Activated CD8-positive, alpha-beta memory T cell treated with anti-CD3 and anti-CD28 coated beads, Interleukin-2, amount 50 U/mL, for 48 hours (primary cell): ENCODE measurements at places on chromosomes 6 and 20.

DNA sequence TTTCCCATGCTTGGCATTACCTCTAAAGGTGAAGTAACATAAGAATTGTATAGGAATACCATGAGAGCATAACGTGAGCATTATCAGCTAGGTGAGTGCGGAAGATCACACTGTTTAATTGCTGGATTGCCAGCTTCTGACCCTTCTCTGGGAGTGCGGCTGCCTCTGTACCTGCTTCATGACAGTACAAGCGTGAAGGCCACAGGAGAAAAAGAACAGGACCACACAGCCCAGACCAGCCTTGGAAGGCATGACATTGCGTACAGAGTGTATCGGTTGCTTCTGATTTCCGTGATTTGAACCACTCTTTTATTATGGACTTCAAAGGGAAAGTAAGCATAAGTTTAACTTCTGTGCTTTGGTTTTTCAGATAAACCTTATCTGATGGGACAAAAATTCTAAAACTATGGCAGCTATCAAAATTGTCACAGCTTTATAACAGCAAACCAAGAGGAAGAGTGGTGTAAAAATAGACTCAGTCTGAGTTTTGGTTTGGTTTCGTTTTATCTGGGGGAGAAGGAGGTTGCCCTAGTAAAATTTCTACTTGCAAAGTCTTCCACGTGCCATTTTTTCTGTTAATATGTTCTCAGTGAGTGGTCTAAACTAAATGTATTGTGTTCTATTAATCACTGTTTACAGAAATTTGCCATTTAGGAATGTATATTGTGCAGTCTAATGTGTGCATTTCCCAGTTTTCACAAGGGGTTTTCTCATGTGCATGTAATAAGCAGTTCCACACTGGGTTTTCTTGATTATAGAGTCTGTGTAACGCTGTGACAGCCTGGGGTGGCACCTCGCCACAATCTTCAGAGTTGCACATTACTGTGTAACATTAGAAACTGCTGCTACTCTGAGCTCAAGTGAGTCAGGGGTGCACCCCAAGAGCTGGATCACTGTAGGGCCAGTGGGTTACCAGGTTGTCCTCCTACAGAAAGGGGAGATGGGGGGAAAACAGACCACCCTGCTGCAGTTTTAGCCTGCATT is 97.3 kb downstream of the RPP40 start:
- DNase-seq, result no peak

- DNase-seq, result no peak
These were observed 3.0 kb downstream of the BAK1 start for GRCh38 chr6:33577106-33577535.

DNA sequence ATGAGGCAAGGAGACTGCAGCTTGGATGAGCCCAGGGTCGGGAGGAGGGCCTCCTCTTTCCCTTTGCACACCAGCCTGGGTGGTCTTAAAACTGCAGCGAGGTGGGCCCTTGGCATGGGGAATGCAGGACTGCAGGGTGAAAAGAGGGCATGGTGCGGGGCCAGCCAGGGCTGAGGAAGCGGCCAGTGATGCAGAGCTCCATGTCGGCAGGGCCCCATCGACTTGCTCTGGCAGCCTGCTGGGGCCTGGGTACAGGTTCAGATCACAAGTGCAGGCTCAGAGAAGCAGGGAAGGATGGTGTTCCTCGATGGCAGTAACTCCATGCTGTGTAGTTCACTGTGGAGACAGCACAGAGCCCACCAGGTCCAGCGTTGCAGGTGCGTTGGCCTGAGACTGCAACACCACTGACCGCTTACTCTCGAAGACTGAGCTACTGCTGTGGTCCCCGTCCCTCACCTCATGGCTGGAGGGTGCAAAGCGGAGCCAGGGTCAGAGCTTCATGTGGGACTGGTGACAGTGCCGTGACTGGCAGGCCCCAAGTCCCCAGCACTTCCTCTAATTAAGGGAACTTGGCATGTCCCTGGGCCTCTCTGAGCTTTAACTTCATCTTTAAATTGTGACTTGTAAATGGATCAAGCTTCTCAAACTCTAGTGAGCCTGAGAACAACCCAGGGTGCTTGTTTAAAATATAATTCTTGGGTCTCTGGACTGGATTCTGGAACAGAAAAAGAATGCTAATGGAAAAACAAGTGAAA is 223.2 kb downstream of the SYNDIG1 start:
- peak; percentile 30 for DNase-seq

DNA sequence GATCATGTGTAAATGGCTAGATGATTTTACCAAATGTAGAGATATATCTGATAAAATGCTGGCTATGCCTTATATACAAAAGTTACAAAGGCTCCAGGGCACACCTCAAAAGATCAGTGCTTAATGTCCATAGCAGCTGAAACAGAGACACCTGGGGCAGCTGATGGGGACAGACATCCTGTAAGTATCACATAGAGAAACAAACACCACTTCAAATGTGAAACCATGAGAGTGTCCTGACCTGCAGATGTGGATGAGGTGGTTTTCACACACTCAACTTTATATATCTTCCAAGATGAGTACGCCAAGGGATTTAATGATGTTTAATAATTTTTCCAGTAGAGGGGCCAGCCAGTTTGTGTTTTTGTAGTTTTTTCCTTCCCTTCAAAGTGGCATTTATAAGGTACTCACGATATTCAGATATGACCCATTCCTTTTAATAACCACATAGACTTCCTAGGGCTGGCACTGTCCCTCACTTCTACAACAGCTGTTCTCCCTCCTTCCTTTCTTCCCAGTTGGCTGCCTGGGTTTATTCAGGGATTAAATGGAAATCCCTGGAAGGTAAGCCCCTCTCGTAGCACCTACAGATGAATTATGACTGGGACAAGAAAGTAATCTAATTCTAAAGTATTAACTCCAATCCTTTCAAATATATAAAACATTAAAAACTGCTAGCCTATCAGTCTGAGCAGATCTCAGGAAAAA is 50.3 kb upstream of the MCM9 start:
- DNase-seq, result no peak

- DNase-seq, result no peak
These were observed 55.7 kb downstream of the PHACTR2 start for GRCh38 chr6:143733510-143733909.

- DNase-seq, result no peak
These were observed 76.9 kb upstream of the RIPOR2 start for GRCh38 chr6:25012657-25013056.

GRCh38 chr6:40930555-40930954 is 108.5 kb downstream of the UNC5CL start:
- no peak for DNase-seq

DNA sequence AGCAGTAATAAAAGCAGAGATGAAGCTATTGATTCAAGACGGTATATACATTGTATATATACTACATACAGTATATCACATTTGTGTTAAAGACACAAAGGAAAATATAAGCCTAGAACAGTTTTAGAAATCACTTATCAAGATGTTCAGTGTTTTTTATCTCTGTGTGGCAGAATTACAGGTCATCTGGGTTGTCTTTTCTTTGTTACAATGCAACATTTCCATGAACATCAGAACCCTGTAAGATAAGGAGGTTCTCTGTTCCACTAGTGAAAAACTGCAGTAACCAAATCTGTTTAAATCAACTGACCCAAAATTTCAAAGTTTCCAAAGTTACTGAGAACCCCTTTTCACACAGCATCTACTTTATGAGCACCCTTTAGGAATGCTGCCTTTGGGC is 42.2 kb downstream of the B4GALT5 start:
- DNase-seq, result no peak

GRCh38 chr20:4341804-4342485 is 326.6 kb upstream of the RNF24 start:
- DNase-seq, result no peak

DNA sequence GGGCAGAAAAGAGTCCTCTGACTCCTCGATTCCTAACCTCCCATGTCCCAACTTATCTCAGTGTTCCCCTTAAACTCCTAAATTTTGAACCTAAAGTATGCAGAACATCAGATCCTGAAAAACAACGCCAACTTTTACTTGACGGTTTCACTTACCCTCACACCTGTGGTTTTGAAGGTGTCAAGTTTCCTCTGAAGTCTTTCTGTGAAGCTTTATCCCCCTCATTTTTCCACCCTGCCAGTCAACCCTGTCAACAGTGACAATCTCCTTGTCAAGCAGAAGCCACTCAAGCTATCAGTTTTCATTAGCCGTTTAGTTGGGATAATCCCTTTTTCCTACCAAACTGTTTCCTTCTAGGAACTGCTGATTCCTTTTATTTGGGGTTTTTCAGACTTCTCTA is 245.4 kb upstream of the PREP start:
- no peak for DNase-seq

DNA sequence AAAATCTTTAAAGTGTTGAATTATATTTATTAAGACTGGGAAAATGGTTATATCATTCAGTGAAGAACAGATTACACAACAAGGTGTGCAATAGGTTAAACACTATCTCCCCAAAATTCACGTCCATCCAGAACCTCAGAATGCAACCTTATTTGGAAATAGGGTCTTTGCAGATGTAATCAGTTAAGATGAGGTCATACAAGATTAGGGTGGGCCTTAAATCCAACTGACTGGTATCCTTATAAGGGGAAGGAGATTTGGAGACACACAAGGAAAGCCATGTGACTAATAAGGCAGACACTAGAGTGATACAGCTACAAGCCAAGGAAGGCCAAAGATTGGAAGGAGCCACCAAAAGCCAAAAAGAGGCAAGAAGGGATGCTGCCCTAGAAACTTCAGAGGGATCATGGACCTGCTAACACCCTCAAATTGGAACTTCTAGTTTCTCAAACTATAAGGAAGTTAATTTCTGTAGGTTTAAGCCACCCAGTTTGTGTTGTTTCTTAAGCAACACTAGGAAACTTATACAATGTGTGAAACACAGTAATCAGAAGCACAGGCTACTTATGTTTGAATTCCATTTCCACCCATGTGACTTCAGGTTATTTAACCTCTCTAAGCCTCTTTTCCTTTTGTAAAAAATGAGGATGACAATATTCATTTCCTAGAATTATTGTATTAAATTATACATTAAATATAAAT is 16.9 kb downstream of the ILRUN start:
- no peak for DNase-seq

GRCh38 chr6:43740321-43740960 is 29.6 kb upstream of the VEGFA start:
- peak; percentile 39 for DNase-seq

- no peak for DNase-seq
These were observed 49.8 kb upstream of the STXBP5 start for GRCh38 chr6:147154454-147154853.

GRCh38 chr20:63837479-63837878 is 6.4 kb upstream of the ZBTB46 start:
- DNase-seq, result no peak

DNA sequence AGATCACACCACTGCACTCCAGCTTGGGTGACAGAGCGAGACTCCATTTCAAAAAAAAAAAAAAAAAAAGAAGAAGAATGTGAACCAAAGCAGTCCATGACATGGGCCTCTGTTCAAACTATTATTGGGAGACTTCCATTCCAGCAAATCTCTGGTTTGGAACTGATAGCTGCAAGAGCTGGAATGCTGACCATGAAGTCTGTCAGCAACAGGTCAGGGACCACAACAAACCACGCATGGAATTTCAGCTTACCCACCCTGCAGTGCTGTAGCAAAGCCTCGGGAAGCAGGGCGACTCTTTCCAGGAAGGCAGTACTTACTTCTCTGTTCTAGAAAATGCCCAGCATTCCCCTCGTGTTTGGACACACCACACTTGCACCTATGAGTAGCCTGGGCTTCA is 34.1 kb upstream of the TBC1D7 start:
- DNase-seq, result no peak

- peak; percentile 72 for DNase-seq
These were observed 41.4 kb upstream of the TMEM181 start for GRCh38 chr6:158518191-158519127.
